Activated gamma-delta T cell (primary cell): ENCODE measurements at places on chromosomes 1 and 21.

GRCh38 chr1:189654906-189655305 lies 822.8 kb downstream of the BRINP3 start:
- DNase-seq: no peak

DNA sequence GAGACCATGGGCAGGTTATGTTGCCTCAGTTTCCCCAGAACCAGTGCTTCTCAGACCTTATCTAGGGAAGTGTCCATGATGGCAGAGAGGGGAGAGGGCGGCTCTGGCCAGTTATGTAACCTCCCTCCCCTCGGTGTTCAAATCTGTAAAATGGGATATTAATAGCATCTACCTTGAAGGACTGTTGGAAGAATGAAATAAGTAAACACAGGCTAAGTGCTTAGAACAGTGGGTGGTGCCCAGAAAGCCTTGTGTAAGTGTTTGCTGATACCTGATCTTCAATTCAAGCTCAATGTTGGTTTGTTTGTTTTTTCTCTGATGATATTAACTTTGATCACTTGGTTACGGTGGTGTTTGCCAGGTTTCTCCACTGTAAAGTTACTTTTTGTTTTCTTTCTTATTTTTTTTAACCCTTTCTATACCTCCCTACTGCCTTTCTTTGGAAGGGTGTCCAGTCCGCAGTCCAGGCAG lies 34.9 kb downstream of the EPHA2 start:
- DNase-seq: no peak

DNA sequence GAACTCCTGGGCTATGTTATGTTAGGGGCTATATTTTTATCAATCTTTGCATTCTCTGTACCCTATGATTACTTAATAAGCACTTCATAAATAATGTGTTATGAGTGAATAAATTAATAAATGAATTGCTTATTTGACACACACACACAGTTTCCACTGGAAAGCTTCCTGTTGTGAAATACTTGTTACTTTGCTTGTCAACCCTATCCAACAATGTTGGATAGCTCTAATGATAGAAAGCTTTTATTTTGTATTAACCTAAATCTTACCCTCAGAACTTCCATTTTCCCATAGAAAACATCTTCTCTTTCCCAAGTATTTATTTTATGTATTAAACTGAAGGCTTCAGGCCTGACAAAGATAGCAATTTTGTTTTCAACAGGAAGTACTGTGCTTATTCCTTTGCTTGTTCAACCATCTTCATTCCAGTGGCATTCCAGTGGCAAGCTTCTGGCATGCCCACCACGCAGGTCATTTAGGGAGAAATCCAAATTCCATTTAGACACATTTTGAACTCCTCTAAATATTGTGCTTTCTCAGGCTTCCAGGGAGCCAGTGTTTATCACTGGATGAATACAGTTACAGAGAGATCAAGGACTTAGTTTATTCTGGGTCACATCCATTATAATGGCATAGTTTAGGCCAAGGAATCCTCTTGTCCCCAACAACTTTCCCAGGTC lies 134.4 kb downstream of the TGFB2 start:
- DNase-seq: no peak

GRCh38 chr1:41381692-41382479 lies 20.7 kb downstream of the FOXO6 start:
- peak; percentile 33 for DNase-seq

DNA sequence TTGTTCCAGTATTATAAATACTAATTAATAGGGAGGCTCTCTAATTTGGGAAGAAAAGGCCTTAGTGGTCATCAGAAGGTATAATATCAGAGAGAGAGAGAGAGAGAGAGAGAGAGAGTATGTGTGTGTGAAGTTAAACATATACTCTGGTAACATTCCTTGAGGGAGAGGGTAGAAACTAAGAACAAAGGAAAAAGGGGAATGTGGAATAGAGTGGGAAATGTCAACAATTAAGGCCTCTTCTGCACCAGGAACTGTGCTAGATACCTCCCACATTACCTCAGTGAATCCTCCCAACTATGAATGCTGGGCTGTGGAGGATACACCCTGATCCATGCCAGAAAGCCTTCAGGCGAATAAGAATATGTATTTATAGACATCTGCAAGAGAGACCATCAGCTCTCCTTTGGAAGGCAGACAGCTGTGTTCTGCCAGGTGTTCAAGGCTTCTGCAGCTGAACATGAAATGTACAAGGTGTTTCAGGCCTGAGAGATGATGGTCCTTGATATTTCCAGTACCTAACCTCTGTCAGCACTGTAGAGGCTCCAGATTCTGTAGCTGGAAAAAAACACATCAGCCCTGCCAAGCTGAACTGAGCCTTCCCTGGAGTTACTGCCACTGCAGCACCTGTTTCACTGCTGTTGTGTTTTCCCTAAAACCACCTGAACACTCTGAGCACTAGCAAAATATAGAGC lies 29.1 kb downstream of the TBX15 start:
- DNase-seq: no peak

- DNase-seq: no peak
These were observed 45.2 kb upstream of the HAO2 start for GRCh38 chr1:119323216-119323982.

DNA sequence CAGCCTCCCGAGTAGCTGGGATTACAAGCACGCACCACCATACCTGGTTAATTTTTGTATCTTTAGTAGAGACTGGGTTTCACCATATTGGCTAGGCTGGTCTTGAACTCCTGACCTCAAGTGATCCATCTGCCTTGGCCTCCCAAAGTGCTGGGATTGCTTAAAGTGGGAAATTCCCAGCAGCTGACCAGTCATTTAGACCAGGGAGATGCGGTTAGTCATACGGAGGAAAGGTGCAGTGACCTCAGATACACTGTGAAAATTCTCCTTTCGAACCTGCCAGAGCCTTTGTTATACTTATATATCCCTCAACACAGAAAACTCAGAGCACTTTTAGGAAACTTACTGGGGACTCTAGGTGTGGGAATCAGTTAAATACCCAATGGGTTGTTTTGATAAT lies 39.6 kb downstream of the MAP10 start:
- no peak for DNase-seq

- DNase-seq: no peak
These were observed 51.1 kb downstream of the CSMD2 start for GRCh38 chr1:34113887-34114286.

GRCh38 chr21:37224861-37225839 lies 42.0 kb downstream of the VPS26C start:
- peak; percentile 40 for DNase-seq

- no peak for DNase-seq
These were observed 15.2 kb downstream of the ADSS2 start for GRCh38 chr1:244436336-244437085.

DNA sequence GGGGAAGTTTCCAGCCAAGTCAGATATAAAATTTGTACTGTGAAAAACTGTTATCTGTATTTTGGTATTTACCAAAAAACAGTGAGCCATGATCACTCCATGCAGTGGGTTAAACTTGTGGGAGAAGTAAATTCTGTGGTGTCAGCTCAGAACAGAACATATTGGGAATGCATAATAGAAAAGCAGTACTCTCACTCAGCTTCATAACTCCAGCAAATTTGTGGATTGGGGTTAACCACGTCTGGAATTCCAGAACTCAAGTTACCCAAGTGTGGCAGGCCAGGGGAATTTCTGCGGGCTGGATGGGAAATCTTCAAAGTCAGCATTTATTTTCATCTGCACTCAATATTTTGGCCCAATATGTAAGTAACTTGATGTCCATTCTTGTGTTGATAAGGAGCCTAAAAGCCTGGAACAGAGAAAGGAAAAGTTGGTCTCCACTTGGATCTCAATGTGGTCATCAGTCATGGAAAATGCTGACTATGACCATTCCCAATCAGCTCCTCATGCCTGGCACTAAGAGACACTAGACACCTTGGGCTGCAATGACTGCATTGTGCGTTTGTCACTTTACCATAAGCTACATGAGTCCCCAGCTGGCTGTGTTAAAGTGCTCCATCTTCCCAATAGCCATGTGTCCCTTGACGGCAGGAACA lies 39.1 kb upstream of the ENAH start:
- DNase-seq: no peak

DNA sequence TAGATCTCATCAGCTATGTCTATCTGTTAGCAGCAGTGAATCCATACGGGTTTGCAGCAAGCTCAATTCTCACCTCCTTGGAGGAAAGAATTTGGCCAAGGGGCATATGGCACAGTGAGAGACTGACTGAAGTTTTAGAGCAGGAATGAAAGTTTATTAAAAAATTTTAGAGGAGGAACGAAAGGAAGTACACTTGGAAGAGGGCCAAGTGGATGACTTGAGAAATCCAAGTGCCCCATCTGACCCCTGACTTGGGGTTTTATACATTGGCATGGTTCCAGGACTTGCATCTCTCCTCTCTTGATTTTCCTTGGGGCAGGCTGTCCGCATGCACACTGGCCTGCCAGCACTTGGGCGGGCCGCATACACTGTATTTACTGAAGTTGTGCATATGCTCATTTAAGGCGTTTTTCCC lies 9.2 kb upstream of the OSBPL9 start:
- no peak for DNase-seq

GRCh38 chr1:98104289-98104688 lies 183.5 kb upstream of the DPYD start:
- no peak for DNase-seq

DNA sequence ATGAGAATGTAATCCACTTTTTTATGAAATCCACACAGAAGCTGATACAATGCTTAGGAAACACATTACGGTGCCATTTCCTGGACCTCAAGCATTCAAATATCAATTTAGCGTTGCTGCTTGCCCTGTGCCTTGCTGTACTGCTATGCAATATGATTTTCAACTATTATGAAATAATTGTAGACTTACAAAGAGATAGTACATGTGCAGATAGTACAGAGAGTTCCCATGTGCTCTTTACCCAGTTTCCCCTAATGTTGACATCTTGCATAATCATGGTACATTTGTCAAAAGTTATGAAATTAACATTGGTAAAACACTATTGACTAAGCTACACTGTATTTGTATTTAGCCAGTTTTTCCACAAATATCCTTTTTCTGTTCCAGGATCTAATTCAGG lies 37.7 kb upstream of the PTBP2 start:
- DNase-seq: no peak

DNA sequence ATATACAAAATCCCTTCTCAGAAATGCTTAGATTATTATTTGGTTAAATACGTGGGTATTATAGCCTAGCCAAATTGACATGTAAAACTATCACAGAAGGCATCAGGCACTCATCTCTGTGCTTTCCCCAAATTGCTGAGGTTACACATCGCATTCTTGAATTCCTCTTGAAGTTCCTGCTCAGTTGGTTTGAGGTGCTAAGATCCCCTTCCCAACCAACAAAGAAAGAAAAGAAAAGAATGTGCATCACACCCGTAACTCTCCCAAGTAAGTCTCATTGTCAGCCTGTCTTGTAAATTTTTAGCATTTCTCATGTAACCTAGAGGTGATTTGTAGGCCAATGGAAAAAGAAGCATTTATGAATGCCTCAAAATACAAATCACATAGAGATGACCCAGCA lies 539.2 kb upstream of the PRMT6 start:
- no peak for DNase-seq
